ENCODE measurements at places on chromosomes 3 and 15. TPM values are rescaled to one million over a fixed set of nuclear protein-coding genes. Genes with fewer than 3 reads are reported as not detected.

HESX1 gene
- 0.82 TPM for total RNA-seq

GRCh38 chr15:62624547-62625378 lies 417.8 kb upstream of the TPM1 start:
- DNase-seq = no peak

C3orf85 gene
- total RNA-seq = not detected

DNA sequence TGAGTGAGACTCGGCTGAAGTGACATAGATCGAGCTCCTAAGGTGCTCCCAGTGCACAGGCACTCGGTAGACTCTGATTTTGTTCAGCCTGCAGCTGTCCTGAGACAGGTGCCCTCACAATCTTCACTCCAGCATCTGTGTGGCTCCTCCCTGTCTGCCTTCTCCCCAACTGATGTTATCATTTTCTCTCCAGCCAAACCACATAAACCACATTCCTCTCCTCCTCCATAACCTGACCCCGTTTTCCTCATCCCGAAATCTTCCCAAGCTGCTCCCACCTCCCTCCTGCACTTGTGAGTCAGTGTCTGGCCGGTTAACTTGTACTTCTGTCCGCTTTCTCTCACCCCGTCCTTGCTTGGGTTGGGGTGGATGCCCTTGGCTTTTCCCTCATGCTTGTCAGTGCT lies 93.3 kb upstream of the HACD2 start:
- DNase-seq = no peak

DNA sequence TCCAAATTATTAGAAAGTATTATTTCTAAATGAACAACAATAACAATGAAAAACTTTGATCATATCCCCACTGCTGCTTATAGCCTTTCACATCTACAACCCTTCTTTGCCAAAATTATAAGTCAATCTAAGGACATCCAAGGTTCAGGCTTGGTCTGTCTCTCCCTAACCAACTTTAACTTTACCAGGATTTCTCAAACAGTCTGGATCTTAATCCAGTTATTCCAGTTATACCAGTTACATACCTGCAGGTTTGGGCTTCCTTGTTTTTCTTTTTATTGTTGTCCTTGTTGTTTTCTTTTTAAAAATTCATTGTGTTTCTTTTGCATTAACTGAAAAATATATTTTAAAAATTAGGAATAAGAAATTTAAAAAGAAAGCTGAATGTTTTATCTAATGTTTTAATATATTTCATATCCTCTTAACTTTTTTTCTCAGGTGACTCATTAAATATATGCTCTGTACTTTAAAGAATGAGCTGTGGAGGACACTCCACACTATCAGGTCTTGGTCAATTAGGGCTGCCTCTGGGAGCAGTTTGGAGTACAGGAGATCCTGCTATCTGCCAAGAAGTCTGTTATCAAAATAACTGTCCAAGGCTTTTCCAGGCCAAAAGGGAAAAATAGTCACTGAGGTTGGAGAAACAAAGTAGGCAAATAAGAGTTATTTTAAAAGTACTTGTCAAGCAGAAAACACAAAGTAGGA lies 421.4 kb downstream of the EPHA6 start:
- DNase-seq = no peak

HIGD2B gene
- total RNA-seq = not detected

DNA sequence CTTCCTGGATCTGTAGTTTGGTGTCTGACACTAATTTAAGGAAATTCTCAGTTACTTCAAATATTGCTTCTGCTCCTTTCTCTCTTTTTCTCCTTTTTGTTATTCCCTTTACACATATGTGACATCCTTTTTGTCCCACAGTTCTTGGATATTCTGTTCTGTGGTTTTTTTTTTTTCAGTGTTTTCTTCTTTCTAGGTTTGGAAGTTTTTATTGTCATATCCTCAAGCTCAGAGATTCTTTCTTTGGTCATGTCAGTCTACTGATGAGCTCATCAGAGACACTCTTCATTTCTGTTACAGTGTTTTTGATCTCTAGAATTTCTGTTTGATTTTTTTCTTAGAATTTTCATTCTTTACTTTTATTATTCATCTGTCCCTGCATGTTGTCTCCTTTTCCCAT lies 140.5 kb downstream of the SPATA16 start:
- no peak for DNase-seq

ERC2 gene
- total RNA-seq = not detected

- no peak for DNase-seq
Measured at GRCh38 chr15:48722764-48723661, 77.5 kb upstream of the FBN1 start.

PPP1R2 gene
- total RNA-seq = 44.4 TPM

- no peak for DNase-seq
Measured at GRCh38 chr3:16262174-16262573, 2.6 kb downstream of the DPH3 start.

DNA sequence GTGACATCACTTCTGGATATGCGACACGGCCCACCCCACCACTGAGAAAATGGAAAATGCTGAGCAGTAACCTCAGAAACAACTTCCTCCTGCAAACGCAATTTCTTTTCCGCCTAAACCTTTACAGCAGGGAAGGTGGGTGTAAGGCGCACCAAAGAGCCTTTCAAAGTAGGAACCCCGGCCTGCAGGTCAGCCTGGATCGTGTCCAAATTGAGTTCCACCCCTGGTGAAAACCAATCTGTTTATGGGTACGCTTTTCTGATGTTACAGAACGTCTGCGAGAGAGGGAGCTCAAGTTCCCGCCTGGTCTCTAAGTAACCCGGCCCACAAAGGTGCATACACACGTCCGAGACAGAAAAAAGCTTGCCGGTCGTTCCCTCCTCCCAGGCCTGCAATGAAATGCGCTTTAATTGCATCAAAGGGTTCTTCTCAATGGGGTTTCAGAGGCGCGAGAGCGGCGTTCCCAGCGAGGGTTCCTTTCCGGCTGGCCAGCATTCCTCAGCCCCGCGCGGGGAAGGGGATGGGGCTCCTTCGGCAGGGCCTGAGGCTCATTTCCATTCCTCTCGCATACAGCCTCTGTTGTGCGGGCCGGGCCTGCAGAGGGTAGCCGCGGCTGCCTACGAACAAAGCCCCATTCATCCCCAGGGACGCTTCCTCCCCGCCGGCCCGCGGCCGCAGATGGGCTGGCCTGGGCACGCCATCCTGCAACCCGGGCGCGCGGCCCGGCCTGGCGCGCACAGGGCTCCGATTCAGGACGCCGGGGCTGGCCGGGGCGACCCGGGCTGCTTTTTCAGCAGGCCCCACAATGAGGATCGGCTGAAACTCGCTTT lies 138.1 kb downstream of the TMCO5A start:
- no peak for DNase-seq

DNA sequence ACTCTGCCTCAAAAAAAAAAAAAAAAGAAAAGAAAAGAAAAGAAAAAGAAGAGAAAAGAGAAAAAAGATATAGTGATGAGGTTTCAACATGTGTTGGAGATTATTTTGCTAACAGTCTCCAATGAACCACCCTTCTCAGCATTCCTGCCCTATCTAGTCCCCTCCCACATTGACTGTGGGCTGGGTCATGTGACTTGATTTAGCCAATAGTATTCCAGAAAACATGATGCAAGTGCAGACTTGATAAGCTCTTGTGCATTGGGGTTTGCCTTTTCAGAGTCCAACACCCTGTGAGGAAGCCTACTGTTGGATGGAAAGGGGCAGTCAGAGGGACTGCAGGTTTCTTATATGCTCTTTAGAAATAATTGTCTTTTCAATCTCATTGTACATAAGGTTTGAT lies 37.8 kb upstream of the MED12L start:
- DNase-seq = no peak

GRCh38 chr15:86615816-86616215 lies 536.1 kb downstream of the AGBL1 start:
- no peak for DNase-seq

Data from omental fat pad (tissue), 4 donors.